ENCODE measurements at places on chromosomes 2 and 18.

DNA sequence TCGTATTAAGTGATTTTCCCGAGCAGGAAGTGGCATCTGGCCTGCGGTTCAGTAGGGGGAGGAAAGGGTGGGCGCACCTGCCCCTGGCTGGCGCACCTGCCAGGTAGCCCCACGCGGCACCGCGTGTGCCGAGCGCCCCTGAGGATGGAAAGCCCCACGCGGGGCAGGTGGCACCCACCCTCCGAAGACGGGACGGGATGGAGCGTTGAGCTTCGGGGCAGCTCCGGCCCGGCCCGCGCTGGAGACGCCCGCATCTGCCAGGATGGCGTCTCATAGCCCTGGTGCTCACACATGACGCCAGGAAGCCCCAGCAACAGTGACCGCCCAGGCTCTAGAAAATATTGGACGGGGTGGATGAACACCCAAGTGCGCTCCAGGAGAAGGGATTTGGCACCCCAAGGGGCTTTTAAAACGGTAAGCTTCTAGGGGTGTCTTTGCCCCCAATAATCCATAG lies 2.5 kb upstream of the NFATC1 start:
- DNase-seq, result peak; percentile 54

GRCh38 chr18:23888881-23889280 lies 125.7 kb upstream of the TTC39C start:
- no peak for DNase-seq

DNA sequence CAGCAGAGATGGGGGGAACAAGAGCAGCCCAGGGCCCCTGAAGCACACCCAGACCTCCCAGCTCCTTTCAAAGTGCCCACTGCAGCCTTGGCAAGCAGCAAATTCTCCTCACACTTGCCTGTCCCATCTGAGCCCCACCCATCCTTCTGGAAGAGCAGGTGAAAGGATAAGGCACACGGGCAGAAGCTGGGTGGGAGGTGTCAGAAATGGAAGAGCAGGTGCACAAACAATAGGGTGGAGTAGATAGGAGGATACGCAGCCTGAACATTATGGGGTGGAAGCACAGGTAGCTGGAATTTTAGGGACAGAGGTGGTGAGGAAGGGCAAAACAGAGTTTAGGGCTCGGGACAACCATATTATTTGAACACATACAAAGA lies 69.2 kb downstream of the TNS1 start:
- no peak for DNase-seq

- no peak for DNase-seq
These were observed 43.5 kb upstream of the CD28 start for GRCh38 chr2:203662951-203663350.

DNA sequence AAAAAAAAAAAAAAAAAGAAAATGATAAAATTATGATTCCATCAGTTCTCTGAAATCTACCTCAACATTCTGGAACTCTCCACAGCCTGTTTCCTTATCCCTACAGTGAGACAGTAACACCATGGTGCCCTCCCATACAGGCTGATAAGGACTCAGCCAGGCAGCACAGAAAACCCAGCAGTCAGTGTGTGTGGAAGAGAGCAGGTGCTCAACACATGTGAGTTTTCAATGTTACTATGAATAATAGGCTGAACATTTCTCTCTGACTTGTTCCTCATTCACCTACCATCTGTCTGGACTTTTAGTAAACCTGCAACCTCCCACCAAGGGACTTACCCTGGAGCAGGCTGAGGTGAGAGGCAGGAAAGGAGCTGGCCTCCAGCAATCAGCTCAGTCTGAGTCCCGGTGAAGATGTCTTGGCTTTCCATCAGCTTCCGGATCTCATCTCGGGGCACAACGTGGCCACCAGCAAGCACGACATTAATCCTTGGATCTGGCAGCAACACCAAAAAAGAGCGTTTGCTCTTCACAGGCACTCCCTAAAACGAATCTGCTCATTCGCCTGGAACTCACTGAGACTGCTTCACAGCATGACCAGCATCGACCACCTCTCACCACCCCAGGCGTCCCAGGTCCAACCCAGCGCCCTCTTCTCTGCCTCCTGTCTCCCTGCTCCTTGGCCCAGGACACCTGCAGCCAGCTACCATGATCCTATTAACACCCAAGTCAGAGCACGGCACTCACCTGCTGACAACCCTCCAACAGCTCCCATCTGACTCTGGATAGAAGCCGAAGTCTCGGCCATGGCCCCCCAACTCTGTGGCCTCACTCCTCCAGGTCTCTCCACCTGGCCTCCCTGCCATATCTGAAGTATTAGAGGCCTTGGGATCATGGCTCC lies 16.5 kb downstream of the PASK start:
- DNase-seq, result no peak

- peak; percentile 7 for DNase-seq
These were observed 1579.5 kb downstream of the LRP1B start for GRCh38 chr2:140551287-140551686.

GRCh38 chr18:8662560-8663255 lies 42.6 kb upstream of the MTCL1 start:
- no peak for DNase-seq

GRCh38 chr2:181680055-181680936 lies at the start of gene NEUROD1:
Gene NEUROD1, minus strand, starts transcription at chr2:181680517. Its CDS starts 1,657 bp downstream, at chr2:181678860.
- DNase-seq, result no peak

DNA sequence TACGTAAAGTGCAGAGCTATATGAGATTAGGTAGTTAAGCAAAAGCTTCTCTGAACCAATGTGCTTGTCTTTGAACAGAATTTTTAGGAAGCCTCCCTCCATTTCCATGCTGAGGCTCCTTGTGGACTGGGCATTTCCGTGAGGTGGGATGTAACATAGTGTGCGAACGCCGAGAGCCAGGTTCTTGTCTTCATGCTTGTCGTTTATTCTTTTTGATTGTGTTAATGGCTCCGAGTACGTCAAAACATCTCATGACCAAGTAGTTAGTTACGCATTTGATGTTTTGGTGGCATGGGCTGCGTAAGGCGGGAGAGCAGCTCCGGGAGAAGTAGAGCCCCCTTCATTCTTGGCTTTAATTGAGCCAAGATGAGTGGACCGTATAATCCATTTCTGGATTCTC lies 32.9 kb downstream of the DGKD start:
- no peak for DNase-seq

- DNase-seq, result peak; percentile 56
These were observed 35.8 kb downstream of the ANO7 start for GRCh38 chr2:241224018-241224850.

DNA sequence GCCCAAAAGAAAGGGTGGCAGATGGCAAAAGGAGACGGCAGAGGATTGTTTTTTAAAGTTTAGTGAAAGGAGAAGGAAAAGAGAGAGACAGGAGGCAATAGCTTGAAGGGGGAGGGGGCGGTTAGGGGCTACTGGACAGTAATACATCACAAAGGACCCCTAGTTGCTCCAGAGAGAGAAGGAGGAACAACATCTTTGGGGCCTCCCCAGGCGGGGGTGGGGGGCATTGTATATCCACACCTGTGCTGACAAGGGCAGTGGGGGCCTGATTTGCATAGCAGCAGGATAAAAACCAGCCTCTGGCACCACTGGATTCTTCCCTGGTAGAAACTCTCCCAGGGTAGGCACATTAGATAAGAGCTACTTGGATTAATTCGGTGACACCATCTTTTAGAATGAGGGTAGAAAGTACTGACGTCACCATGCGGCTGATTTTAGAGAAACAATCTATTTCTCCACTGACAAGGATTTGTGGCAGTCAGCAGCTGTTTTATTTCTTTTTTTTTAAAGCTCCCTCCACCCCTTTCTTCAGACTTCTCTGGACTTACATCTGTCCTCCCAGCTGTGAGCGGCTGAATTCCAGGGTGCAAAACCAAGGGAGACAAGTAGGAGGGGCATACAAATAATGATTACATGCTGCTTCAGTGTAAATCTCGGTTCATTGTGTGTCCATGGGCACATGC lies 199.8 kb upstream of the NRP2 start:
- DNase-seq, result no peak

DNA sequence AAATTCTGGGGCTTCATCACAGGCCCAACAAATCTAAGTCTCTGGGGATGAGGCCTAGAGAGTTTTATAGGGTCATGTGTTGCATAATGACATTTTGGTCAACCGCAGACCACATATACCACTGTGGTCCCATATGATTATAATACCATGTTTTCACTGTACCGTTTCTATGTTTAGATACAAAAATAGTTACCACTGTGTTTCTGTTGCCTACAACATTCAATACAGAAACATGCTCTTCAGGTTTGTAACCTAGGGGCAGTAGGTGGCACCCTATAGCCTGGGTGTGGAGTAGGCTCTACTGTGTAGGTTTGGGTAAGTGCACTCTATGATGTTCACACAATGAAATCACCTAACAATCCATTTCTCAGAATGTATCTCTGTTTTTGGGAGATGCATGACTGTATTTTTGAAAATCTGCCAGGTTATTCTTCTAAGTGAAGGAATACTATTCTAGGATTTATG lies 485.2 kb downstream of the PTPRM start:
- no peak for DNase-seq

- no peak for DNase-seq
These were observed 100.1 kb downstream of the PLCL1 start for GRCh38 chr2:197904446-197904845.

DNA sequence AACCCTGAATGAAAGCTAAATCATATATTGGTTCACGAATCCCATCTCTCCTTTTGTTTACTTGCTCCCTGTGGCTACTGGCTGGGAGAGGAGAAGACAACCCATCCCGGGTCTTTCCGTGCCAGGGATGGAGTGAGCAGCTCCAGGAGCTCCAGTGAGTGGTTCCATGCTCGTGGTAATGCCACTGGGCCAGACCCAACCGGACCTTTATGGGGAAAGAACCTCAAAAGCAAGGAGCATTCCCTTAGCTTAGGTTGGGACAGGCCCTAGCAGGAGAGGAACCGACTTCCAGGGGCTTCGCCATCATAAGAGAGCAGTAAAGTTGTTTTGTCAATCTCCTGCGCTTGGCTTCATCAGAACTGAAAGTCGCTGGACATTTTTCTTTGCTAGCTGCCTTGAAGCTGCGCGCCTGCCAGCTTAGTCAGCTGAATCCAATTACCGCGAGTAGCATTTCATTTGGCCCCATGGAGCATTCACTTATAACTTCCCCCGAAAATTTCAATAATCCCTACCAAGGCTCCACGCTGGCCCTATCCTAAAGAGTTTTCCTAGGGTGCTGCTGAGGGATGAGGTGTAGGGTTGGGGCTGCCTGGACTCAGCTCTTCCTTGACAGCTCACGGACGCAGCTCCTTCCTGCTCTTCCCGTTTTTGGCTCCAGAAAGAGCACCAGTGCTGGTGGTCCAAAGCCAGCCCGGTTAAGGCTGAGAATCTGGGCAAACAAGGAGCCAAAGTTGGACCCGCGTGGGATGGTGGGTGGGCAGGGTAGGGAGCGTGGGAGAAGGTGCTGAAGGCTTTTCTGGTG lies 4.9 kb downstream of the HOXD3 start:
- DNase-seq, result peak; percentile 69

DNA sequence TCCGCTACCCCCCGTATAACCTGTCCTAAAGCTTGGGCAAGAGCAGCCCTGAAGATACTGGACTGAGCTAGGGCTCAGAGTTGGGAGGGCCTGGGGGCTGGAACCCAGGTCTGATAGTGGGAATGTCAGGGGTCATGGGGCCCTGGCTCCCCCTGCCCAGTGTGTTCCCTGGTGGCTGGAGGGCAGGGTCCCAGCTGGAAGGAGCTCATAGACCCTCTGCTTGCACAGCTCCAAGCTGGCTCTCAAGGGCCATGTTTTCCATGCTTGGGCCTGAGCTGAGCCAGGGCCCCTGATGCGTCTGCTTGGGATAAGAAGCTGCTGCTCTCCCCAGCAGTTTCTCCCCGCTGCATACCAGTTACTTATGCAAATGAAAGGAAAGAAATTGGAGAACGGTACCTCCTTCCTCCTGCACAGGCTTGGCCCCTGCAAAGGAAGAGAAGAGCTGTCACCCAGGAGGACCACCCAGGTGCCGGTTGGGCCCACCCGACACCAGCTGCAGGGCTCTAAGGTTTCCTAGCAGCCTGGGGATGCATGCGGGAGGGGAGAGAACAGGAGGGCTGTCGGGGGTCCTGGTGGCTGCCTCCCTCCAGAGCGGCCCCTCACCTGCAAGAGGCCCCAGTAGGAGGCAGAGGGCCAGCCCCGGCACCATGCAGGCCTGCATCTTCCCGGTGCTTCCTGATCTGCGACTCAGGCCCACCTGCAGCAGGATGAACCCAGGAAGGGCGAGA lies 628 bp downstream of the OTOS start:
- no peak for DNase-seq

- peak; percentile 73 for DNase-seq
These were observed 954 bp upstream of the CTDSP1 start for GRCh38 chr2:218398437-218399390.

DNA sequence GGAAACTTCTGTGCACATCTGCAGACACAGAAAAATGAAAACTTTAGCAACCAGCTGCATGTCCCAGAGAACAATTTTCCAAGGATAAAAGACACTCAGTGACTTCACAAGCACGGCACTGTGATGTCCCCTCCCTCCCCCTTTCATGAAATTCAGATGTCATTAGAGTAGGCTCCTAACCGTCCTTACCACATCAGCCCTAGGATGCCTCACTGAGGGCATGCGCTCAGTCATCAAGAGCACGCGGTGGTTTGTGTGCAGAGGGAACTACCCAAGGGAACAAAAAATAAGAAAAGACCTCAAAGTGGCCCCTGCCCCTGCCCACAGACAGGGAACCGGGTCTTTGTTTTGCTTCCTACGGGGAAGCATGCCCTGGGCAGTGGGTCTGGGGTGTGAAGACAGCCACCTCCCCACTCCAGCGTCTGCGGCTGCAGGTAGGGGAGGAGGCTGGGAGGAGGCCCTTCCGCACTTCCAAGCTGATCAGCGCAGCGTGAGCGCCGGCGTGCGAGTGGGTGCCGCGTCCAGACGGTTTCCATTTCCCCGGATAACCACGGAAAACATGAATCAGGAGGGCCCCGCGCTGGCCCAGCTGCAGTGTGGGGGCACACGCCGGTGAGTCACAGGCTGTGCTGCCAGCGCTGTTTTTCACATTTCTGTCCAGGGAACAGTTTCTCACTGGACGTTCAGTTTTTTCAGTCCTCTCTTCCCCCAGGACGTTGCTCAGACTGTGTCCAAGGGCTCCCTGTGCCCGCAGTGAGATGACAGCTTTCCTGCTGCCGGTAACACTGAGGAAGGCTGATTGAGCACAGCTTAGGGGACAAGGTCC lies 70.6 kb downstream of the COPS8 start:
- DNase-seq, result peak; percentile 89

DNA sequence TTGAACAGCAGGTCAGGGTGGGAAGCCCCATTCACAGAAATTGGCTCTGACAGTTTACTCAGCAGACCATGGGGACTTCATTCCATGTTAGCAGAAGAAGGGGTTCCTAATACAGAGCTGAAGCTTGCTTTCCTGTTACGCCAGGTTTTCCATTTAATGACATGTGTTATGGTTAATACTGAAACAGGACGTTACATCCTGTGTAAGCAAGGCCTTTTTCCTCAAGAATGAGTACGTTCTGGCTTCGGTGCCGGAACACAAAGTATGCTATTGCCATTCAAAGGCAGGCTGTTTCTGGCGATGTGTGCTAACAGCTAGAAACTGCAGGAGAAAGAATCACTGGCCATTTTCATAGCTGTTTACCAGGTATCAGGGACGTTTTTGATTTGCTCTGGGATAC lies 190.4 kb downstream of the SNTG2 start:
- no peak for DNase-seq

DNA sequence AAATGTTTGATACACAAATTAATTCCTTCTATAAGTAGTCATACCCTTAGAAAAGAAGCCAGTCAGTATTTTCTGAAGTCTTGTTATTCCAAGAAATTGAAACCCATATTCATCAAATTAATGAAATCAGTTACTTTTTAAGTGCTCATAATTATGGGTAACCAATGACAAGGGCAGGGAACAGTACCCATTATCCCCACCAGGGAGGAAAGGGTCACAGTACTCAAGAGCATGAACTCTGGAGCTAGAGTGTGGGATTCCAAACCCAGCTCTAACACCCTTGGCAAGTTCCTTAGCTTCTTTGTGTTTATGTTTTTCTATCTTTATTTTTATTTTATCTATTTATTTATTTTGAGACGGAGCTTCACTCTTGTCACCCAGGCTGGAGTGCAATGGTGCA lies 68.4 kb downstream of the CCDC148 start:
- DNase-seq, result no peak
